ENCODE measurements at places on chromosomes 7 and 10.

GRCh38 chr7:115911465-115911864 lies 119.1 kb downstream of the TFEC start:
- DNase-seq = no peak

GRCh38 chr7:52635021-52635420 lies 400.4 kb upstream of the POM121L12 start:
- DNase-seq = no peak

- DNase-seq = no peak
These were observed 474.0 kb downstream of the RPS24 start for GRCh38 chr10:78507510-78508160.

- DNase-seq = no peak
These were observed 34.8 kb upstream of the HNRNPH3 start for GRCh38 chr10:68296843-68297663.

DNA sequence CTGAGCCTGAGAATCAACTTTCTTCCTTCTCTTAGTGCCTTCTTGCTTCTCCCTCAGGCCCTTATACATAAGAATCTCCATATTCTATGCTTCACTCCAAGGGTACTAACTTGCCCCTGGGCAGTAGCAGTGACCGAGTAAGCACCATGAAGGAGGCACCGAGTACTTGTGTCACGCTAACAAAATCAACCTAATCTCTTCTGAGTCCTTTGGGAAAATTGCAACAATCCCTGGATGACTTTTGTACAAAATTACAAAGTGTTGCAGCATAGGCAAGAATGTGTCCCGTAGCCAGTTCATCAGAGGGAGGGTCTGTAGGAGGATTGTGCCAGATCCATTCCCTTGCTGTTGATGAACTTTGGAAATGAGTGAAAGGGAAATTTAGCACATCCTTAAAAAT lies 80.4 kb upstream of the EEPD1 start:
- DNase-seq = no peak

DNA sequence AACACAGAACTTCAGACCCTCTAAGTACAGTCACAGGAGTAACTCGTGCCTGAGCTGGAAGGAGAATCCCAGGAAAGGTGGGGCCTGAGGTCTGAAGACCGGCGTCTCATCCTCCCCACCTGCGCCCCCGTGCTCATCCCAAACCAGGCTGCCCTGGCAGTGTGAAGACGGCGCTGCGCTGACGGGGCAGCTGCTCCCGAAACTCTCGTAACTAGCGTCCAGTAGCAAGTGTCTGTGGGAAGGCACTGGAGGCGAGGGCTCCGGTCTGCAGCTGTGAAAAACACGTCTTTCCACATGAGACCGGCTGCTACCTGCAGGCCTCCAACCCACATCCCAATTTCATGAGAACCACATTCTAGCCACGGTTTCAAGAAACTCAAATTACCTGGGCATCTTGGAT lies 136.6 kb upstream of the RNF32 start:
- DNase-seq = no peak

GRCh38 chr10:74922921-74923320 lies 96.5 kb downstream of the KAT6B start:
- DNase-seq = no peak

GRCh38 chr7:23418046-23418445 lies 52.2 kb downstream of the IGF2BP3 start:
- DNase-seq = no peak

- DNase-seq = no peak
These were observed 332.1 kb upstream of the SORCS1 start for GRCh38 chr10:107496594-107496993.

- peak; percentile 77 for DNase-seq
These were observed 69.6 kb downstream of the ATXN7L1 start for GRCh38 chr7:105806592-105807447.

GRCh38 chr10:31678575-31679516 lies 249.8 kb downstream of the ARHGAP12 start:
- no peak for DNase-seq

- DNase-seq = no peak
These were observed 7.4 kb downstream of the CCNY start for GRCh38 chr10:35343739-35344138.

DNA sequence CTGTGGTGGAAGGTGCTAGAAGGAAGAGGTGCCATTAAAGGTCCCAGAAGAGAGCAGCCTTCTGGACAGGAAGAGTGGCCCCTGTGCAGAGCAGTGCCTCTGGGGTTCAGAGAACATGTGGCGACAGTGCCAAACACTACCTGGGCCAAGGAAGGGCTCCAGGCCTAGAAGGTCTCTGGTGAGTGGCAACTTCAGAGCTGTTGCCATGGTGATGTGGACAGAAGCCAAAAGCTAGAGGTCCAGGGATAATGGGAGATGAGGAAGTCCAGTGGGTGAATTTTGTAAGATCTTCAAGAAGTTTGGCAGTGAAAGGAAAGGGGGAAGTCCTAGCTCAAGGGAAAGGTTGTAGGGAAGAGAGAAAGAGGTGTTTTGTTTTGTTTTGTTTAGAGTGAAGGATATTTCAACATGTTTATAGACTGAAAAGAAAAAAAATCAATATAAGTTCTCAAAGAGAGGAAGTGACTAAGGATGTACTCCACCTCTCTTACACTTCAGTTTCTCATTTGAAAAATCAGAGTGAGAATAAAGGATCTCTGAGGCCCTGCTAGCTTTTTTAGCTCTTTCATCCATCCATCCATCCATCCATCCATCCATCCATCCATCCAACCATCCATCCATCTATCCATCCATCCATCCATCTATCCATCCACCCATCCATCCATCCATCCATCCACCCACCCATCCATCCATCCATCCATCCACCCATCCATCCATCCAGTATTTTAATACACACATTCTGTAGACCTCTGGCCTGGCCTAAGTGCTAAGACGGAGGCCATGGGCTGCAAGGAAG lies 77.1 kb upstream of the DUSP5 start:
- peak; percentile 27 for DNase-seq

DNA sequence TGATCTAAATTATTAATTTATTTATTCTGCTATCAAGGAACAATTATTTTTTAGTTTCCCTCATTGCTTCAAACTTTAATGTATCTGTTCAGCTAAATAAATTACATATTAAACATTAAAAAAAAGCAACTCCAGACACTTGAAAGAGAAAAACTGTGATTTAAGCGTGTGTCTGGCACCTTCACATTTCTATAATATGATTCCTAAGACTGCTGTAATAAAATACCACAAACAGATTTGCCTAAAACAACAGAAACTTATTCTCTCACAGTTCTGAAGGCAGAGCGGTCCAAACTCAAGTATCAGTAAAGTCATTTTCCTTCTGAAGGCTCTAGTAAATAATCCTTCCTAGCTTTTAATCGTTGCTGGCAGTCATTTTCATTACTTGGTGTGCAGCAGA lies 580.4 kb upstream of the KCND2 start:
- no peak for DNase-seq

- DNase-seq = no peak
These were observed 4.5 kb downstream of the DEPP1 start for GRCh38 chr10:44974082-44974627.

- peak; percentile 94 for DNase-seq
These were observed 97.9 kb upstream of the IKZF1 start for GRCh38 chr7:50206453-50207250.

GRCh38 chr10:10500937-10501336 lies 516.7 kb upstream of the CELF2 start:
- no peak for DNase-seq

- no peak for DNase-seq
These were observed 44.1 kb downstream of the DGKB start for GRCh38 chr7:14858410-14858809.

DNA sequence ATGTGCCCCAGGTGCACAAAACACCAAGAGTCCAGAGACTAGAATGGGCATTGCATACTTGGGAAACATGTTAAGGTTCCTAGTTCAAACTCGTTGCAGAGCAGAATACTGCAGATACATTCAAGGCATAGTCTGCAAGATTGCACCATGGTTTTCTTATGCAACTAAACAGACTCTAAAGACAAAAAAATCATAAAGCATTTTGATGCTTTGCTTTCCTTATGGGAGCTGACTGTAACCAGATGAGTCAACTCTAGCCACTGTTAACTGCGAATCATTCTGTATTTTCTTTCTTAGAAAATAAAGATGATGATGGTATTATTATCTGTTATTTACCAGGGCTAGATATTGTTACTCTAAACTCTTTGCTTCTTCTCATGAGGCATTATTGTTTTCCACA lies 19.7 kb downstream of the TRUB1 start:
- DNase-seq = no peak

GRCh38 chr7:108014747-108015682 lies 12.1 kb upstream of the LAMB1 start:
- no peak for DNase-seq

GRCh38 chr7:148434181-148434757 lies 156.3 kb upstream of the C7orf33 start:
- no peak for DNase-seq

DNA sequence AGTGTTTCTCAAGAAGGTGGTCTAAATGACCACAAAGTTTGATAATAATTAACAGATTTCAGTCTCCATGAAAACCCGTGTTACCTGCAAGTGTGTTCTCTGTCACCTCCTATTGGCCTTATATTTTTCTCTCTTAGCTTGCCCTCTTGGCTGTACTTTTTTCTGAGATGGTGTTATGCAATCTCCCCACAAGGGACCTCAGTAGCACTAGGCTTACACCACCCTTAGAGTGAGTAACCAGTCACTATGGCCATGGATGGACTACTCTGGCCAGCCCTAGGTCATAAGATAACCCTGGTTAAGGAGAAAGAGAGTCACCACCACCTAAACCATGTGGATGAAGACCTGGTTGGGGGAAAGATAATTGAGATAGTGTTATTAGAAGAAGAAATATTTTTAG lies 76.8 kb downstream of the NPSR1 start:
- DNase-seq = no peak

GRCh38 chr10:7409732-7410168 lies 1.1 kb downstream of the SFMBT2 start:
- peak; percentile 27 for DNase-seq

DNA sequence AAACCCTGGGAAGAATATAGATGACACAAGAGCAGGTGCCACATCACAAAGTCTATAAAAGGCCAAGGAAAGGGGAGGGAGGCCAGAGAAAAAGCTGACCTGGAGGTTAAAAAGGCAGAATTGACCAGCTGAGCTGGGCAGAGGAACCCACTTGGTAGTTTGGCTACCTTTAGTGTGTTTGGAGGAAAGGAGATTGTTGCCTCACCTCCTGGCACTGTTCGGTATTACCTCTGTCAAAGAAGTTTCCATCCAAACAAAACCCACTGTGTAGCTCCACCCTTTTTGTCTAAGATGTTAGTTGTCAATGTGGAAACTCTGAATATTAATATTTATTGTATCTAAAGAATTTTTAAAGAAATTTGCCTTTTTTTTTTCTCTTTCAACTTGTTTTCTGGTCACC lies 23.4 kb downstream of the ENTPD7 start:
- no peak for DNase-seq

- DNase-seq = no peak
These were observed 5.9 kb upstream of the PRSS58 start for GRCh38 chr7:142263598-142264380.

DNA sequence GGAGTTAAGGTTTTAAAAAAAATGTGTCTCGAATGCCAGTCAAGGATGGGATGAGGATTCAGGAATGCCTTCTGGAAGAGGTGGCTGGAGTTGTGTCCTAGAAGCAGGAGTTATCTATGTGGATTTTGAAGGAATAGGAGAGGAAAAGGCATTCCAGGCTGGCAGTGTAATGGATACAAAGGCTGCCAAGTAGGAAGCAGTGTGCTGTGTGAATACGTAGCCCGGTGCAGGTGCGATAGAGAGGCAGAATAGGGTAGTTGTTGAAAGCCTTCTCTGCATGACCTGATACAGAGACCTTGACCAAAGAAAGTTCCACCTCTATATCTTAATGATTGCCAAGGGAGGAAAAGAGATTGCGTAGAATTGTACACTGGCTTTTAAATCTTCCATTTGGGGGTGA lies 128.1 kb upstream of the ITGB1 start:
- DNase-seq = no peak

DNA sequence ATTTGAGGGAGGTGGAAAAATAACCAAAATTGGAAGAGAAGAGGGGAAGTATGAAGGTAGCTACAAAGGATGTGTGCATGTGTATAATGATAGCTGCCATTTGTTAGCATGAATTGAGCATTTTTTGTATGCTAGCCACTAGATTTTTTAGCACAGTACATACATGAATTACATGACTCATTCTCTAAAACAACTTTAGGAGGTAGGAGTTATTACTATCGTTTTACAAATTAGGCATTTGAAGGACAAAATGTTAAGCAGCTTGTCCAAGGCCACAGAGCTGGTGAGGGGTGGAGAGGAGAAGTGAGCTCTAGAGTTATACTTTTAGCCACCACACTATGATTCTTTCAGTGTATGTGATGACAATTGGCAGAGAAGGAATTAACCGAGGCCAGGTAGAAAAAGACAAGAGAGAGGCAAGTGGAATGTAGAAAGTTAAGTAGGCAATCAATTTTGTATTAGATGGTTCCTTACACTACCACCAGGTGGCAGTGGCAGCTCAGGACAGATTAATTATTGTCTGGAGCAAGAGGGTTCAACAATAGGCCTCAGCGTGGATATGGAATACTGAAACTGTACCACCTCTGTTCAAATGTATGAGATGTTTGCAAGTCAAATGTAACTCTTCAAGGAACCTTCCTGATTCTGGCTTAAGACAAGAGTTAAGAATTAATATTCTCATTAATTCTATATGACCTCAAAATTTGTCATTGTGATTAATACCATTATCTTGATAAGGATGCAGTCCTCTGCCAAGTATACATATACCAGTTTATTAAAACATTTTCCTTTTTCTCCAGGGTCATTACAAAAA lies 128.0 kb downstream of the MBL2 start:
- DNase-seq = peak; percentile 0

DNA sequence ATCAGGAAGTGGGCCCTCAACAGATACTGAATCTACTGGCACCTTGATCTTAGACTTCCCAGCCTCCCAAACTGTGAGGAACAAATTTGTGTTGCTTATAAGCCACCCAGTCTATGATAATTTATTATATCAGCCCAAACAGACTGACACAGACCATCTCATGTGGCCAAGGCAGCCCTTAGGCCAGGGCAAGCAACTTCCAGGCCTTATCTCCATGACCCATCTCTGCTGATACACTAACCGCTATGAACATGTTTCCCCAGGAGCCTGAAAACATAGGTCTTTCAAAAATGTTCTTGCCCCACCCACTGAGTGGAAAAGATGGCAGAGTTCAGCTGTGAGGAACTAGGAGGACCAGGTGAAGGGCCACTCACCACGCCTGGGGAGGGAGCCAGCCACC lies 3.2 kb upstream of the BLOC1S2 start:
- DNase-seq = no peak

All from CD4-positive, alpha-beta T cell treated with Interleukin-4 for 4 hours (primary cell).